ENCODE measurements at places on chromosomes 4 and X. TPM values are rescaled to one million over a fixed set of nuclear protein-coding genes. Genes with fewer than 3 reads are reported as not detected.

DNA sequence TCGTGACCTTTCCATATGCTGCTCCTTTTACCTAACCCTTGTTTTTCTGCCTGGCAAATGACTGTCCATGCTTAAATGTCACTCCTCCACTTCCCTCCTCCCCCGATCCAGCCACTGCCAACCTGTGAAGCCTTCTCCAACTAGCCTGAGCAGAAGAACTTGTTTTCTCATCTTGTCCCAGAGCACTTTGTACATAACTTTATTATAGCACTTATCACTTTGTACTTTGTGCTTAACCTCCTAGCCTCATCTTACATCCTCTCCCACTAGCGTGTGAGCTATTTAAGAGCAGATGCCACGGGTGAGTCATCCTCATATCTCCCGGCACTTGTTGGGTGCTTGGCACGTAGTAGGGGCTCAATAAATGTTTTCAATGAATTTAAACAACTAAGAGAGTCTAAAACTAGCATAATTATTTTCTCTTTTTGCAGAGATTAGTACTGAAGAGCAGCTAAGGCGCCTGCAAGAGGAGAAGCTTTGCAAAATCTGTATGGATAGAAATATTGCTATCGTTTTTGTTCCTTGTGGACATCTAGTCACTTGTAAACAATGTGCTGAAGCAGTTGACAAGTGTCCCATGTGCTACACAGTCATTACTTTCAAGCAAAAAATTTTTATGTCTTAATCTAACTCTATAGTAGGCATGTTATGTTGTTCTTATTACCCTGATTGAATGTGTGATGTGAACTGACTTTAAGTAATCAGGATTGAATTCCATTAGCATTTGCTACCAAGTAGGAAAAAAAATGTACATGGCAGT, 46.9 kb downstream of the XIAP start:
- H3K36me3 ChIP-seq = peaks cover 12% of the 10 kb centered on the region
- peaks cover 9% of the 10 kb centered on the region for H3K4me1 ChIP-seq
- no peak overlapping the region for H3K27ac ChIP-seq
- H3K4me3 ChIP-seq = no peak overlapping the region
- DNase-seq = no peak

DNA sequence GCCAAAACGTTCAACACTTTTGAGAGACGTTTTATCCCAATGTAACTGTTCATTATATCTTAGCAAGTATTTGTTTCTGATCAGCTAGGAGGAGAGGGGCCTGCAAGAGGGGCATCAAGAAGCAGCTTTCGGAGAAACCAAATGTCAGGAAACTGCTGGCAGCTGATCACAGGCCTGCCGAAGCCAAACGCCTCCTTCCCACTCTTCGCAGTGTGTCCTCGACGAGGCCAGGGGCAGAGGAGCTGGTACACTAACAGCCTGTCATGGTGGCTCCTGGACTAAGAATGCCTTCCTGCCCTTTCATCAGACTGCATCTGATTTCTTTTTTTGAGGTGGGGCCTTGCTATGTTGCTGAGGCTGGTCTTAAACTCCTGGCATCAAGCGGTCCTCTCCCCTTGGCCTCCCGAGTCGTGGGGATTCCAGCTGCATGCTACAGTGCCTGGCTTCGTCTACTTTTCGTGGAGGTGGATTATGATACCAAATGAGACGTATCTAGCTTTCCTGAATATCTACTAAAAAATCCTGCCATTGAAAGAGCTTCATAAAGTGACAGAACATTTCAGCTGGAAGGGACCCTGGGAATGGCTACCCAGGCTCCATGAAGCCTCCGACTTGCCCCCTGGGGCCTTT, 134.8 kb downstream of the AFAP1 start:
- H3K27me3 ChIP-seq = no peaks in the 10 kb centered on the region
- H3K36me3 ChIP-seq = peaks cover 9% of the 10 kb centered on the region
- no peak overlapping the region for H3K27ac ChIP-seq
- no peak overlapping the region for H3K4me3 ChIP-seq
- no peak for DNase-seq
- H3K4me1 ChIP-seq = peaks cover 14% of the 10 kb centered on the region

DNA sequence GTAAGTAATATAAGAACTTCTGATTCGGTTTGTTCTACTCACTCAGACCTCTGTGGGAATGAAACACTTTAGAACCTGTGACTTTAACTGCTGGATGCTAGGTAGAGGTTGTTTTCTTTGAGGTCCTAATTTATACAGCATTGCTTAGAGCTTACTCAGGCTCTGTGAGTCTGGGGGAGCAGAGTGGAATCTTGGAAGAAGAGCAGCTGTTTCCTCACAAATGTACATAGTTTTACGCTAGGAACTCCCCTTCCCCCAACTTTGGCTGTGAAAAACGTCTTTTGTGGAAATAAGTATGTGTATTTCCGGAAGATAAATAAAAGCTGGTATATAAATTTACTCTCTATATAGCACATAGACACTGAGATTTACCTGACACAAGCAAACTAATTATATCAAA, 141.4 kb downstream of the NAA11 start:
- H3K4me3 ChIP-seq = no peak overlapping the region
- no peaks in the 10 kb centered on the region for H3K36me3 ChIP-seq
- no peak overlapping the region for H3K27ac ChIP-seq
- no peaks in the 10 kb centered on the region for H3K4me1 ChIP-seq
- H3K27me3 ChIP-seq = no peaks in the 10 kb centered on the region
- no peak for DNase-seq

DNA sequence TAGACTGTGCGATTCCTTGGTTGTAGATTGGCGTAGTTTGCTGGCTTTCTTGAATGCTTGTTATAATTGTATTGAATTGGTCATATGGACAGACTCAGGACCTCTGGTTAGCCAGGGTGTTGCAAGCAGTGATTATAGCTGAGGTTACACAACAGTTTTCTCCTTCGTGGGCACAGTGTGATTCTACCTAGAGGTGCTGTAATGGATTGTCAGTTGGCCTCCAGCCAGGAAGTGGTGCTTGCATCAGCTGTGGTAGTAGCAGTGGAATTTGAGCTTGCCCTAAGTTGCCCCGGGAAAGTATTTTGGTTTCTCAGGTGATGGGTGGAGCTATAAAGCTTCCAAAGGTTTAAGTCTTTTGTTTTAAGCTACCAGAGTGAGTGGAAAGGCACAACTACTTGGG, 23.1 kb upstream of the GABRG1 start:
- no peak overlapping the region for H3K4me3 ChIP-seq
- H3K27ac ChIP-seq = no peak overlapping the region
- no peak for DNase-seq
- H3K4me1 ChIP-seq = no peaks in the 10 kb centered on the region
- H3K27me3 ChIP-seq = no peaks in the 10 kb centered on the region
- no peaks in the 10 kb centered on the region for H3K36me3 ChIP-seq

GRCh38 chr4:119623025-119623424, 5.6 kb downstream of the PDE5A start:
- H3K27ac ChIP-seq = no peak overlapping the region
- H3K27me3 ChIP-seq = peaks cover 9% of the 10 kb centered on the region
- H3K36me3 ChIP-seq = no peaks in the 10 kb centered on the region

DNA sequence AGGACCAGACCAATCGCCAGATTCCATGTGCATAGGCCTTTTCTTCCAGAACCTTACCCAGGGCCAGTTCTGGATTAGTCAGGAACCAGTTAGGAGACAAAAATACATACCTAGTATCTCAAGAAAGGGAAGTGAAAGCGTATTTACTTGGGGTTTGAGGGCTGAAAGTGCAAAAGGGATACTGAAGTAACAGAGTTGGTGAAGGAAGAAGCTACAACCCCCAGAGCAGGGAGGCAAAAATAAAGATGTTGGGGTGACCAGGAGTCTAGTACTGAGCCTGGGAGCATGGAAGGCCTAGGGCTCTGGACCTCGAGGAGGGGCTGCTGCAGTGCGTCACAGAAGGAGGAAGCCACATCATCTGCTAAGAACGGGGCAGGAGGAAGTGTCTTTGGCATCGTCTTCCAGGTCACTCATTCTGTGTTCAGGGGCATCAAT, 38.3 kb downstream of the TKTL1 start:
- H3K27ac ChIP-seq = no peak overlapping the region
- no peak overlapping the region for H3K4me3 ChIP-seq
- no peaks in the 10 kb centered on the region for H3K36me3 ChIP-seq
- H3K4me1 ChIP-seq = peaks cover 23% of the 10 kb centered on the region

Gene PROM1
- total RNA-seq = 0.05 TPM

Gene ADAM29
- total RNA-seq = not detected

Gene ASMT
- total RNA-seq = not detected

Gene SNCA
- total RNA-seq = 1.0 TPM

Gene AADAT
- not detected for total RNA-seq

Gene RWDD4
- 17.8 TPM for total RNA-seq

All from activated naive CD4-positive, alpha-beta T cell treated with anti-CD3 and anti-CD28 coated beads for 36 hours (primary cell).